HepG2 (cell line): ENCODE measurements at places on chromosomes 13 and 19.

- DNase-seq = no peak
Measured at GRCh38 chr13:68027306-68027705, 797.2 kb upstream of the PCDH9 start.

- DNase-seq = no peak
Measured at GRCh38 chr13:104295537-104295936, 1229.3 kb upstream of the SLC10A2 start.

DNA sequence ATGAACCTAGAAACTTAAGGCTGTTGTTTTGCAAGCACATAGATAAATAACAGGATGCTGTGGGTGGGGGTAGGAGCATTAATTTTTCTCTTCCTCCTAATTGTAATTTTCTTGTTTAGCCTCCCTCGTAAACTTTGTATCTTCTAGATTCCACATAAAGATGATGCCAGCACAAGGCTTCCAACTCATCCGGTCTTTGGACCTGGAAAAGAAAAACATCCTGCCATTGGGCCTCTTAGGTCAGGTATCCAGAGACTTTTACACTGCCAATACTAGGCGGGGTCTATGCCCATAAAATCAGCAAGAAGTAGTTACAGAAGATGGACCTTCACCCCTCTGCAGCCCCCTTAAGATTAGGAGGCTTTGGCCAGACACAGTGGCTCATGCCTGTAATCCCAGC is 35.4 kb upstream of the KPNA3 start:
- no peak for DNase-seq

GRCh38 chr19:18009412-18010066 is 1.6 kb downstream of the ARRDC2 start:
- DNase-seq = peak; percentile 64

- no peak for DNase-seq
Measured at GRCh38 chr19:54311486-54311885, 1.5 kb downstream of the LILRA5 start.

DNA sequence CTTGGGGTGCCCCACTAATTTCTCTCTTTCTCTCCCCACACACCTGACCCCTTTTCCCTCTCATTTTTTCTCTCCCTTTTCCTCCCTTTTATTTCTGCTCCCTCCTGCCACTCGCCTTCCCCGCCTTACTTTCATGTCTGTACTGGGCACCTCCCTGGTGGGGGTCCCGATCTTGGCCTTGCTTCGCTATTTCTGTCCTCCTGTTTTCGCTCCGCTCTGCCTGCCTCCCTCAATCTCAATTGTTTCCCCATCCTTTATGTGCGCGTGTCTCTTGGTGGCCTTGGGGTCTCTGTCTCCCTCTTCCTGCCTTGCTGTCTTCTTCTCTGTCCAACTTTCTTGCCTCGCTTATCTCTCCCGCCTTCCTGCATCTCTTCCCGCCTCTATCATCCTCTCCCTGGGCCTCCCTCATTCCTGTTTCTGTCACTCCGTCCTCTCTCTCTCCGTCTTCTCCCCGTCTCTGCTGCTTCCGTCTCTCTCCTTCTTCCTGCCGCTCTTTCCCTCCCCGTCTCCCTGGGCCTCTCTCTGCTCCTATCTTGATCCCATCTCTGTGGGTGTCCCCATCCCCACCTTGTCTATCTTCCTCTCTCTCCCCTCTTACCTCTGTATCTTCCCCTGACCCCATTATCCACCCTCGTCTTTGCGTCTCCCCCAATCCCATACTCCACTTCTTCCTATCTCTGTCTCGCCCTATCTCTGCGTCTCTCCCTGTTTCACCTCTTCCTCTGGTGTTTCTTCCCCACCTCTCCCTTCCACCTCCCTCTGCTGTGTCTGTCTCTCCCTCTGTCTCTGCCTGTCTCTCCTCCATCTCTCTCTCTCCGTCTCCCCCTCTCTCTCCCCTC is 4.0 kb downstream of the GRIN2D start:
- no peak for DNase-seq

GRCh38 chr13:41995946-41996345 is 35.0 kb upstream of the VWA8 start:
- peak; percentile 4 for DNase-seq

GRCh38 chr13:66139250-66139649 is 1090.9 kb downstream of the PCDH9 start:
- DNase-seq = peak; percentile 1

DNA sequence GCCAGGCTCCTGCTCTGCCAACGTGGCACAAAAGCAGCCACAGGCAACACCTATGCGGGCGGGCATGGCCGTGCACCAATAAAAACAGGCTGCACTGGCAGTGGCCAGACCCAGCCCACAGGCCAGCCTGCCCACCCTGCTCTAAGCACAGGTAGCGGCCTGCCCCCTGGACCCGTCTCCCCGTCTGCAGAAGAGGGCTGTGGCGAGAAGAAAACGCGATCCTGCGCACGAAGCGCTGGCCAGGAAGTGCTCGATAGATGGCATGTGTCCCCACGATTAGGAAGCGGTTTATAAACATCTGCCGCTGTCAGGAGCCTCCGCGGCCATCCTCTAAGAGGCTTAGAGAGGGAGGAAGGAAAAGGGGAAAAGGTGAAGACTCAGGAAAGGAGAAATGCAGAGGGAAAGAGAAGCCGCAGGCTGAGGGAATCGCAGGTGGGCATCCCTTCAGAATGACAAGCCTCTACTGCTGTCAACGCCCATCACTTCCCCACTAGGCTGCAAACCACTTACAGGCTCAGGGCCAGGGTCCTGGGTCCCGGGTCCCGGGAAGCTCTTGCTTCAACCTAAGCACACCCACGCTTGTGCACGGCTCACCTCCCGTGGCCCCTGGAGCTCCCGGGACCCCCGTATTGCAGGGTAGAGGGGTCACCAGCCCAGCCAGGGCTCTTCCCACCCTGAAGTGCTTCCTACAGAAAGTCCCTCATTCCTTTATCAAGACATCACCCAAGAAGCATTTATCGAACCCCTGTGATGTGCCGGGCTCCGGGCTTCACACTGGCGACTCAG is 10.5 kb downstream of the MLLT1 start:
- DNase-seq = no peak
